ENCODE measurements at places on chromosomes 5 and 9. TPM values are rescaled to one million over a fixed set of nuclear protein-coding genes. Genes with fewer than 3 reads are reported as not detected.

The STPG3 gene
- total RNA-seq: not detected

The HEMGN gene
- 0.83 TPM for total RNA-seq

The NMUR2 gene
- total RNA-seq: not detected

The LCN9 gene
- not detected for total RNA-seq

The CCNJL gene
- total RNA-seq: 1.2 TPM

The IFNA21 gene
- total RNA-seq: not detected

GRCh38 chr9:123162791-123163345 lies 105.5 kb downstream of the STRBP start:
- DNase-seq: no peak

GRCh38 chr5:96151891-96152290 lies 190.2 kb upstream of the ELL2 start:
- DNase-seq: no peak

- no peak for DNase-seq
Measured at GRCh38 chr9:92479346-92479745, 3.0 kb downstream of the ASPN start.

GRCh38 chr9:95463148-95464060 lies 53.4 kb downstream of the PTCH1 start:
- no peak for DNase-seq

DNA sequence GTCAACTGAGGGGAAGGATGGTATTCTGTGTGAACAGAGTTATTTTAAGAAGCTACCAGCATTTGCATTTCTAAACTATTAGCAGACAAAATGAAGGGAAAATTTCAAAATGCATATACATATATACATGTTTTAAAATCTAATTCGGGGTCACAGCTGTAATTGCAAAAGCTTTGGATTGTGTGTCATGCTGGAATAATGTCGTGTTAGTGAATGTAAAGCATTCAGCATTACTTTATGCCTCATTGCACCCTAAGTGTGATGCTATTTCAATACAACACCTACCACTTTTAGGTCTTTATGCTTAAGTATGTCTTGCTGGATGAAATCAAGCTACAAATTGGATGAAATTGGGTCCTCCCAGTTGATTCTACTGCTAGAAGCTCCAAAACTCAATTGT lies 687.6 kb upstream of the MEF2C start:
- no peak for DNase-seq

DNA sequence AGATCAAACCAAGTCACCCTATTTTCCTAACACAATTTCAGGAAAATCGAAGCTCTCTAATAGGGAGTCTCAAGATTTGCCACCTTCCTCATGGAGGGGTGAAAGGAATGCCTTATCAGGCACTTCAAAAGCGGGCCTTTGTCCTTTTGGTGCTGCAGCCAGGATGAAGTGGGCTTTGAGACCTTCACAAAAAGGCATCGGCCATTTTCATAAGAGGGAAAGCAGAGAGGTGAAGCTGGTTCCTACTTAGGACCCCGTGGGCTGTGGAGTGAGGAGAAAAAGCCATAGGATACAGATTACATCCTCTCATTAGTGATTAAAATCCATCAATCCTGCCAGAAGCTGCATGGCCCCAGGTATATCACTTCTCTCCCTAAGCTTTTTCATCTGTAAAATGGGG lies 859 bp downstream of the CDKN2AIPNL start:
- no peak for DNase-seq

GRCh38 chr5:8114597-8115266 lies 245.8 kb downstream of the MTRR start:
- DNase-seq: peak; percentile 63

DNA sequence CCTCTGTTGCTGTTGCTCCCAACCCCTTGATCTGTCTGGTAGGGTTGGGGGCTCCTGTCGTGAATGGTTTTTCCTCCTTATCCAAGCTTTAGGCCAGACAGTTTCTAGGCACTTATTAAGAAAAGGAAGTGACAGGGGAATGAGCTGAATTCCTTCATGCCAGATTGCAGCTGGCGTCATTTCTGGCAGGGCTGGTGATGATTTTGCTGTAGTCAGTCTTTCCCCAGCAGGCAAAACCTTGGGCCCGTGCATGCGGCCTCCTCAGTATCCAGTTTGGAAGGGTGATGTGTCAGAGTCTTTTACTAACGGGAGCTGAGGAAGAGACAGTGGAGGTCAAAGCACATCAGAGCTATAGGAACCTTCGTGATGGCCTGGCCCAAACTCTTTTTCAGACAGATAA lies 58.8 kb downstream of the COL27A1 start:
- peak; percentile 92 for DNase-seq

- DNase-seq: no peak
Measured at GRCh38 chr5:162699361-162699760, 631.8 kb downstream of the GABRG2 start.

GRCh38 chr5:166671811-166672210 lies 1619.6 kb upstream of the WWC1 start:
- DNase-seq: no peak

DNA sequence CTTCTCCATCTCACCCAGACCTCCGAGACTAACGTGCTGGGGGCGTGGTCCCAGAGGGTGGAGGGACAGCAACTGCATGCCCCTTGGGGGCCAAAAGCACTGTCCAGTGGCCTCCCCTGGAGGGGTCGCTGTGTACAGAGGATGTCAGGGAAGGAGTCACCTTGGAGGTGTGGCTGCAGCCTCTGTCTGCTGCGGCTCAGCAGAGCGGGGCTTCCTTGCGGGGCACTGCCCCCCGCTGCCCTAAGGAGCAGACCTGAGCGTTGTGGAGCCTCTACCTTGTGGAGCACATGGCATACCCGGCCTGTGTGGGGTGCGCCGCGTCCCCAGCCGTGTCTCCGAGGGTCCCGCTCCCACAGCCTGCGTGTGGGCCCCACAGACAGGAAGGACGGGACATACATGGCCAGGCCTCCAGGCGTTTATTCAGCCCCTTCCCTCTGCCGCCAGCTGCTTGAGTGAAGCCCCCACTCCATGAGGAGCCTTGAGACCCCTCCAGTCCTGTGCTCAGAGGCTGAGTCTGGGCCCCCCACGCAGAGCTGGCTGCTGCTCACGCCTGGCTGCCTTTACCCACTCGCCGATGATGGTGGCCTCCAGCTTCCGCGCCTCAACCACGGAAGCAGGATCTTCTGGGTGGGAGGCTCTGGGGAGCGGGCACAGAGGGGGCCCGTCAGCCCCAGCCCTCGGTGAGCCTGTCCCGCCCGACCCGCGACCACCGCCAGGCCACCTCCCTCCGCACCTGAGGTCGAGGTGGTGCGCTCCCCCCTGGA lies 4.2 kb downstream of the DPP7 start:
- DNase-seq: no peak

Measured in posterior vena cava (tissue), 2 donors.